Activated CD8-positive, alpha-beta memory T cell treated with anti-CD3 and anti-CD28 coated beads for 24 hours (primary cell): ENCODE measurements at places on chromosomes 7 and 10.

GRCh38 chr7:91263384-91264045 is 718 bp upstream of the FZD1 start:
- no peak for DNase-seq

DNA sequence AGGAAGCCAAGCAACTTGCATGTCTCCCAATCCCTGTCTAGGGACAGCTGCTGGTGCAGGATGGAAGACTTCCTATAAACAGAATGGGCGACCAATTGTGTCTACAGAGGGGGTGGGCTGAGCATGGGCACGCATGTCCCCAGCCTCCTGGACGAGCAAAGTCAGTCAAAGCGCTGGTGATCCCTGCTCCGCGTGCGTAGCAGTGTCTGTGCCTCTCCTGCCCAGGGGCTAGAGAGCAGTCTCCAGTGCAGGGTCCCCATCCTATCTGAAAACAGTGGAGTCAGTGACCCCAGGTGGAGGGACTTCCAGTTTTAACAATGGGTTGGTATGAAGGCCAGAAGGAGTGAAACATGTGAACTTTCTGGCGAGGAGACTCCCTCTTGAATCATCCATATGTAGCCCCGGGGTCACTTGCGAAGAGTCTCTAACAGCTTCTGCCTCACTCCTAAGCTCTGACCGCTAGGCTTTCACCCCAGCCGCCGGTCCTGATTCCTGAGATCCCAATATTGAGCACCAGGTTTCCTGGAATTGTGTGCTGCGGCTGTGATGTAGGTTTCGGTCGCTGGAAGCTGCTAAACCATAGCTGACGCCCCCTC is 714 bp upstream of the CASP2 start:
- no peak for DNase-seq

- no peak for DNase-seq
Measured at GRCh38 chr7:55966851-55967250, 2.5 kb downstream of the NIPSNAP2 start.

DNA sequence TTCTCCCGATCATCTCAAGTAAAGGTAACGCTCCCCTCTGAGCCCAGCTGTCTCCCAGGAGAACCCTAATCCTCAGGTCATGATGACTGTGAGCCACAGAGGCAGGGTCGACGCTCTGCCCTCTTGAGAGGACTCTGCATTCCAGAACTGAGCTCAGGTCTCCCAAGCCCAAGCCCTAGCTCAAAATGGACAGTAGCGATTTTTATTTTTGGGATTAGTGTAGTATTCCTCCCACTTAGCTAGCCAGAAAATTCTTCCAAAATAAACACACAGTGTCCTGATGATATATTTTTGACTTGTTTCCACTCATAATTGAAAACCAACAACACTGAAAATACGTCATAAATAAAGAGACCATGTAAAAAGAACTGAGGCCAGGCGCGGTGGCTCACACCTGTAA is 462.0 kb upstream of the MGMT start:
- DNase-seq, result no peak

GRCh38 chr7:109616551-109617069 is 1046.9 kb downstream of the DNAJB9 start:
- no peak for DNase-seq

GRCh38 chr7:137258552-137258951 is 85.0 kb downstream of the PTN start:
- no peak for DNase-seq

DNA sequence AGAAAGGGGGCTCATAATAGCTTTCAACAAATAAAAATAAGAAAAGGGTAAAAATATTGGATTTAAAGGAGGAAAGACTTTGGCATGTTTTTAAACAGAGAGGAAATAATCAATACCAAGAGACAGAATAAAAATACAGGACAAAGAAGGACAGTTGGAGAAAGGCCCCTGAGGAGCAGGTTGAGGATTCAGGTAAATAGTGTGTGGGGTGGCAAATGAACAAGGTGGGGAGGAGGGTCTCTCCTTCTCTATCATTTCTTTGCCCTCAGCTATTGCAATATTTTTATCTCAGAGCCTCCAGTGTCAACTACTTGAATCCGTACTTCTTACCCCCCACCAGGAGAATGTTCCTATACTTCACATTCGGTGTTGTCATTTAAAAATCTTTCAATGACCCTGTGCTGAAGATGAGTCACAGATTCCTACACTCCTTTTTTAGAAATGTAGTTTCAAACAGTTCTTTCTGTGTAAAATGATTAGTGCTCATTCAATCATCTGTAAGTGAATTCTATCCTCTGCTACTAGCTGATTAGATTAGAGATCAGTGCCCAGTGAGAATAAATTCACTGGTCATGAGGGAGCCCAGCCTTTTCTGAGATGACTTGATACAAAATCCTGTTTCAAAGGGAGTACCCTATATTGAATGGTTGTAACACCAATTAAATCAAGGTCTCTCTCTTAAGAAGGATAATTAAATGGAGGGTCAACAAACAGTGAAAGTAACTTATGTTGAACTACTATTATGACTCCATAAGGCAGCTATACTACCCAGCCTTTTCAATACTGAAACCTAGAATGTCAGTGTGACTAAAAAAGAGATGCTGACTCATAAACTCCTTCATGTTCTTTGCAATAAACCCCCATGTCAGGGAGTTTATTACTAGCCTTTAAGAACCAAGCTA is 50.4 kb upstream of the WNT16 start:
- DNase-seq, result no peak
